ENCODE measurements at places on chromosomes 11 and 22.

GRCh38 chr11:15145615-15146014 is 30.9 kb downstream of the INSC start:
- no peak for DNase-seq

GRCh38 chr11:886568-886967 is 24.0 kb downstream of the CHID1 start:
- DNase-seq, result no peak

GRCh38 chr11:43145653-43146052 is 166.1 kb upstream of the API5 start:
- no peak for DNase-seq

- DNase-seq, result peak; percentile 78
These were observed 23.6 kb upstream of the ETS1 start for GRCh38 chr11:128610721-128611617.
